T-helper 17 cell (primary cell): ENCODE measurements at places on chromosomes 3 and 15.

DNA sequence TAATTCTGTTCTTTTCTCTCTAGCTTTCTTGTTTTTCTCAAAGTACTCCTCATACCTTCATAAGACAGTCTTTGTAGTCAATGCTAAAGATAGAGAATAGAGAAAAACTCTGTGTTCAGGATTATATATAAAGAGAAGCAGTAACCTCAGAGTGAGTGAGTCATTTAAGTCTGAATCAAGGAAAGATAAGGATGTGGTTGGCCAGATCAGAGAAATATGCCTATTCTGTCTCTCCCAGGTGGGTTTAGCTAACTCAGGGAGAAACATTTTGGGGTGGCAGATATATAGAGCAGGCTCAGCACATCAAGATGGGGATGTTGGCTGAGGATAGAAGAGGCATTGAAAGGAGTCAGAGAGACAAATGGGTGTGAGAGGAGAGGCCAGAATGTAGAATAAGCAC lies 31.4 kb downstream of the GTF2E1 start:
- DNase-seq = no peak

- DNase-seq = no peak
Measured at GRCh38 chr3:128847666-128848370, 31.6 kb upstream of the ACAD9 start.

DNA sequence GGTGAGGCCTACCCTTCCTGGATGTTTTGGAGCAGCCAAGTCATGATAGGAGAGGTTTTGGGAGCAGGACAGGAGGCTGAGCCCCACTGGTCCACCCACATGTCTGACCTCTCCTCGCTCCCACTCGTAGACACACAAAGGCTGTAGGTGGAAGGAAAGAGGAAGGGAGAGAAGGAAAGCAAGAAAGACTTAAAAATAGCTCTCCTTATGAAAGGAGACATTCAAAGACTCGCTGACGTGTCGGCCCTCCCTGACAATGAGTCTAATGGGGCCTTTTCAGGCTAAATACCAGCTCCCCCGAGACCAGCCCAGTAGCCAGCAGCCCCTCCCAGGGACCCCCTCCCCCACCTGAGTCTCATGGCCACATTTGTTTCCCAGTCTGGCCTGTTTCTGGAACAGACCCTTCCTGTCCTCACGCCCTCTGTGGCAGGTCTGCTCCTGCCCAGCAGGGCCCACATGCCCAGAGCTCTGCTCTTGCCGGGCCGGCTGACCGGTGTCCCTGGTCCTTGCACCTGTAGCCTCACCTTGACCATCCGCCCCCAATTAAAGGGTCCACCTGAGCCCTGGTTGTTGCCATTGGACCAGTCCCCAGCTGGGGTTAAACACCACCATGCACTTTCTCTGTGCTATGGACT lies 49.3 kb downstream of the FGD5 start:
- no peak for DNase-seq

- DNase-seq = no peak
Measured at GRCh38 chr3:74080056-74080461, 455.3 kb upstream of the PDZRN3 start.

- no peak for DNase-seq
Measured at GRCh38 chr3:170079536-170080165, 41.9 kb downstream of the GPR160 start.

- DNase-seq = no peak
Measured at GRCh38 chr3:39279745-39280517, at the start of gene CX3CR1. CX3CR1 (minus strand) TSS chr3:39280036; CDS start chr3:39266509, 13,527 bp downstream.

GRCh38 chr3:18447720-18448119 lies 22.6 kb upstream of the SATB1 start:
- DNase-seq = no peak

DNA sequence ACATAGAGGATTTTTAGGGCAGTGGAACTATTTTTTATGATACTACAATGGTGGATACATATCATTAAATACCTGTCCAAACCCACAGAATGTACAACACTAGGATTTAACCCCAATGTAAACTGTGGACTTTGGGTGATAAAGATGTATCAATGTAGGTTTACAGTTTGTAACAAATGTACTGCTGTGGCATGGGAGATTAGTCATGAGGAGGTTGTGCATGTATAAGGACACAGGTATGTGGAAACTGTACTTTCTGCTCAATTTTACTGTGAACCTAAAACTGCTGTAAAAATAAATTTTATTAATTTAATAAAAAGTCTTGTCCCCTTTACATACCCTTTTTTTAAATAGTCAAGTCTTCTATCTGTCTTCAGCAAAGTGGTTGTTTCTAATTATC lies 322.5 kb upstream of the EPHA3 start:
- DNase-seq = no peak

DNA sequence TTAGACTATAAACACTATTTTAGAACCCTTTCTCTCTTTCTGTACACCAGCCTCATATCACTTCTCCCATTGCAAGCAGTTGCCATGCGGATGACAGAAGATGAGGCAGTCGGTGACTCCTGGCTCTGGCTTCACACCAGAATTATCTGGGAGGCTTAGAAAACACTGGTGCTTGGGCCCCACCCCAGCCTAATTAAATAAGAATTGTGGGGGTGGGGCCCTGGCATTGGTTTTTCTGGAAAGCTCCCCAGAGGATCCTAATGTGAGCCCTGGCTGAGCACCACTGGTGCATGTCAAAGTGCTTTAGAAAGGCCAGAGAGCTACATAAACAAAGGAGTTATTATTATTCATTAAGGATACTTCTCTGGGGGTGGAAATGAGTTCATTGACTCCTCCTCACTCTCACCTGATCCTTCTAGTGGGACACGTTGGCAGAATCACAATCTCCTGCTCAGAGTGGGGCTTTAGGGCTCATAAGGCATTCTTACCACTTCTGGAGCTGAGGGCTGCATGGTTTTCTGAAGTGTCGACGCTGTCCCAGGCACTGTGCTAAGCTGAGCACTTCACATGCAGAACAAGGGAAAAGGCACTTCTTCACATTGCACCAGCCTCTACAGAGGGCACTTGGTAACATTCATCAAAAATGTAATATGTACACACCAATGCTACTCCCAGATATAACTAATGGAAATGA lies 188.5 kb upstream of the TLE3 start:
- DNase-seq = no peak

DNA sequence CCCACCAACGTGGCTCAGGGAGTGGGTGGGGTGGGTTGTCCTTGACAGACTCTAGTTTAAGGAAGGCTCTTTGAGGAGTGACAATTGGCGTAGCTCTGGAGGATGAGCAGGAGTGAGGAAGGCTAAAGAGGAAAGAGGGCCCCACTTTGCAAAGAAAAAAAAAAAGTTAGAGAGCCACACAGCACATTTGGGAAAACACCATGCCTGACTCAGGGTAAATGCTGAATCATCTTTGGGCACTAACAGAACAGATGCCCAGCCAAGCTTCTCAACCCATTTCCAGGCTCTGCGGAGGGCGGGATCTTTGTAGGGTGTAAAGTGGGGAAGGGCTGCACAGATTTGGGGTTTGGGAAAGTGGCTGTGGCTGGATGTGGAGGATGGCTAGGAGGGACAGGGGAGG lies 179.1 kb upstream of the RGMA start:
- no peak for DNase-seq

DNA sequence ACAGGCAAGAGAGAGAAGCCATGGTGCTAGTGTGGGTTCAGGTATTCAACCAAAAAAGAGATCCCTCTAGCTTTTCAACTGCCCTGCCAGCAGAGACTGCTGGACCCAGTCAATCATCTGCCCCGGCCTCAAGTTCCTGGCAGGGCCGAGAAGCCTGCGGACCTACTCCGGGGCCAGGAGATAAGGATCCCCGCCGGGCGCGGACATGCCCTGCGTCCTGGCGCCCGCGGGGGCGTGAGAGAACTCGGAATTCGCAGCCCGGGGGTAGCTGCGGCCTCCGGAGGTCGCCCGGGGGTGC lies 821 bp upstream of the MAGI1 start:
- DNase-seq = no peak

- no peak for DNase-seq
Measured at GRCh38 chr3:147297761-147298350, 108.5 kb downstream of the ZIC4 start.

GRCh38 chr3:73418681-73419080 lies 206.1 kb downstream of the PDZRN3 start:
- no peak for DNase-seq

DNA sequence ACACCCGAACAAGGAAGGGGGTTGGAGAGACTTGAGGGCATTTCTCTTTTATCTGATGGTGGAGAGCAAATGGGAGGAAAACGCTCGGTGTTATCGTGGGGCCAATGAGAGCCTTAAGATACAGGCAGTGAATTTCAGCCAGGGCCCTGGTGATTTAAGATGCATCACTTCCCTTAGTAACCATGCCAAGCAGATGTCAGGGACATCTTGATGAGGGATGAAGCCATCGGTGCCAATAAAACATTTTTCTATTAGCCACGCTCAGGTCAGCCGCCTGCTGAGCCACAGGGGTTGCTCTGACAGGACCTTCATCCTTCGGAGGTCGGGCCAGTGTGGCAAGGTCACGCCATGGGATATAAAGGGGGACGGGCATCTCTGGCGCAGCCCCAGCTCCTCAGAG lies 10.6 kb downstream of the IQSEC1 start:
- no peak for DNase-seq

DNA sequence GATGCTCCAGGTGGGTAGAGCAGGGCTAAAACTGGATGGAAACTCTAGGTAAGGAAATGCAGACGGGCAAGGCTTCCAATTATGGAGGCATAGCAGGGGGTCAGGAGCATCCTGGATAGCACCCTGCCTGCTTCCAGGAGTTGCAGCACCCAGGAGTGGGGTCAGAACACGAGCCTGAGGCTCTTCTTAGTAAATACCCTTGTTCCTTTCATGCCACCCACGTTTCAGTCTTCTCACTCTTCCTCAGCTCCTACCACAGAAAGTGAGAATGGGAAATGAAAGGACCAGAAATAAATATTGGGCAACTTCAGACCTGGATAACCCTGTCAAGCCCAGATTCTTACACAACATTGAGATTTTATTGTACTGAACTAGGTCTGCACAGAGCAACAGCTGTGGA lies 16.4 kb downstream of the CCR1 start:
- no peak for DNase-seq

- no peak for DNase-seq
Measured at GRCh38 chr15:62142736-62143135, 22.3 kb downstream of the C2CD4B start.

DNA sequence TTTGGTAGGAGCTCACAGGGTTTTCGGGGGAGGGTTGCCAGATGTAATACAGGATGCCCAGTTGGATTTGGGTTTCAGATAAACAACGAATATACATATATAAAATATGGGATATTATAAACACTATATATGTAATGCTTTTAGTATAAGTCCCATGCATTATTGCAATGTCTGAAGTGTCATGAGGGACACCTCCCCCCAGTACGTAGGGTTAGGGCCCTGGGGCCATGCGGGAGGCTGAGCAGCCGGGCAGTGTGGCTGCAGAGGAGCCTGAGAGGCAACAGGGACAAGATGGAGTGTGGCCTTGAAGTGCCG lies 148.9 kb downstream of the SMAD6 start:
- DNase-seq = no peak

- no peak for DNase-seq
Measured at GRCh38 chr3:103082501-103082900, 647.7 kb downstream of the ZPLD1 start.

GRCh38 chr3:33808559-33808958 lies 10.1 kb downstream of the PDCD6IP start:
- DNase-seq = no peak

- no peak for DNase-seq
Measured at GRCh38 chr3:106302451-106303221, 433.8 kb upstream of the CBLB start.

DNA sequence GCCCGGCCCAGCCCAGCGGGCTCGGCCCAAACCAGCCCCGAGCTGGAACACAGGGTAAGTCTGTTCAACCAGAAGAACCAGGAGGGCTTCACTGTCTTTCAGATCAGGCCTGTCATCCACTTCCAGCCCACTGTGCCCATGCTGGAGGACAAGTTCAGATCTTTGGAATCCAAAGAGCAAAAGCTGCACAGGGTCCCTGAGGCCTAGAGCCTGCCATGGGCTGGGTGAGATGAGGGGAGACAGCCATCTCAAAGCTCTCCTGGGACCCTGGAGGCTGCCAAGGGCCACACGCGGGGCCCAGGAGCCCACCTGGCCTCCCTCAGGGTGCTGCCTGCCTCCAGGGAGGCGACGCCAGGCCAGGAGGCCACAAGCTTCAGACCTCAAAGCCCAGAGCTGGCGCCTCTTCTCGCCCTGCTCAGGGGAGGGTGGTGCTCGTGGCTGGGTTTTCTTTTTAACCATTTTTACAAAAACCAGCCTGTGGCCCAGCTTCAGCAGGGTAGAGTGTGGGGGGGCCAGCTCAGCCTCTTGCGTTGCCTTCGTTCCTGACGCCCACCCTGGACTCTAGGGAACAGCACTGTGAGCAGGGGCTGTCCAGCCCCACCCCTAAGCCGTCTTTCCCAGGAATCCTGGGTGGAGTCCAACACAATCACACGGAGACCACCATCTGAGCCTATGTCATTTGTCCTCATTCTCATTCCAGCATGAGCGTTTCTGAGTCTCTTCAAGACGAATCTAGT lies 107.0 kb downstream of the ETFA start:
- no peak for DNase-seq

- DNase-seq = no peak
Measured at GRCh38 chr3:106217745-106218144, 348.9 kb upstream of the CBLB start.

DNA sequence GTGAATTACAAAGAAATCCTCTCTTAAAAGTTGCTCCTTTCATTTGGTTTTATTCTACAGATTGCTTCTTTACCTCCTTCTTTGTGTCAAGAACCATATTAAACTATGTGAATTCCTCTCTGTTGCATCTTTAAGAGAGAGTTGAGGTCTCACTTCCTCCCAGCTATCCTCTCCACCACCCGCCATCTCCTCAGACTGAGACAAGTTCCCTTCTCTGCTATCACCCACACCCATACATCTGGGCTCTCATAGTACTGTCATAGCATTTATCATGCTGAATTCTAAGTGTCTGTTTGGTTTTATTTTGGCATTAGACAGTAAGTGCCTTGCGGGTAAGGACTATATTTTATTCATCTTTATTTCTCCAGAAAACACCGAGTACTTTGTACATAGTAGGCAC lies 54.2 kb downstream of the B3GALNT1 start:
- no peak for DNase-seq

DNA sequence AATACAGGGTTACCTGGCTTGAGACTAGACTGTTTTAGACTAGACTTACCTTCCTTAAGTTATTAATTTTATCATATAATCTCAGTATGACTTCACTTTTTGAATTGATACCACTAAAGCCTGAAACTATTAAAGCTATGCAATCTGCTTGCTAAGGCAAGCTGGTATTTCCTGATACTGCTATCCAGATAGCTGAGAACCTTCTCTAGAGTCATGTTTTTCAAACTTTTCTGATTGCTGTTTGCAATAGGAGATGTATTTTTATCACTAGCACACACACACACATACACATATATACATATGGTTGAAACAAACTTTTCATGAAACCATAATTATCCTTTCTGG lies 9.3 kb upstream of the MAGI1 start:
- DNase-seq = no peak
